ENCODE measurements at places on chromosomes 1 and 21.

DNA sequence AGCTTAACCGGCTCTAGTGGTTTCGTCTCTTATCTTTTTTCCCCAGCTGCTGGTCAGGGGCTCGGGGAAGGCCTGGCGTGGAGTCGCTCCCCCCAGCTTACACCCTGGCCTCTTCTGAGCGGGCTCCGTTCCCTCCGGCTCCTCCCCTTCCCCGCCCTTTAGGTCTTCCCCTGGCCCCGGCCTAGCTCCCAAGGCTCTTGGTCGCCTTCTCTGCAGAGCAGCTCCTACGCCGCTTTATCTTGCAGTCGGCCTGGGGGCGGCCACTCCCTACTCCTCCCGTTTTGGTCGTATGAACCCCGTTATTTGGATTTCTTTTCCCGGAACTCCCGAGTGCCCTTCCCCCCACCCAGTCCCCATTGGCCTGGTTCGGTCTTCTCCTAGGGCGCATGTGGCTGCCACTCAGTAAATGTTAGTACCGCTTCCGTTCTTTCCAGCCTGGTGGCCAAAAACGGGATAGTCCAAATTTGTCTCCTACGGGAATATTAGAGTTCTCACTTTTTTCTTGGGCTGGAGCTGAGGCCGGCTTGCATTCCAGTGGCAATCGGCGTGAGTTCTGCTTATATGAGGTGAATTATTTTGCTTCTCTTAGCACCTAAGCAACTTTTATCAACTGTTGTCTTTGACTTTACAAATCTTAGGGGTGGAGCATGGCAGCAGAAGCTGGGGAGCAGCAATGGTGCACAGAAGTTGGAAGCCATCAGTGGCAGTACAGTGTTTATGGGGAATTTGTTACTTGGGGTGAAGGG lies 467 bp downstream of the THRAP3 start:
- H3K27me3 ChIP-seq, result no peaks in the 10 kb centered on the region
- peak overlapping the region; percentile 100 for H3K27ac ChIP-seq
- DNase-seq, result no peak
- peak overlapping the region; percentile 99 for H3K4me3 ChIP-seq
- peaks cover 22% of the 10 kb centered on the region for H3K4me1 ChIP-seq

DNA sequence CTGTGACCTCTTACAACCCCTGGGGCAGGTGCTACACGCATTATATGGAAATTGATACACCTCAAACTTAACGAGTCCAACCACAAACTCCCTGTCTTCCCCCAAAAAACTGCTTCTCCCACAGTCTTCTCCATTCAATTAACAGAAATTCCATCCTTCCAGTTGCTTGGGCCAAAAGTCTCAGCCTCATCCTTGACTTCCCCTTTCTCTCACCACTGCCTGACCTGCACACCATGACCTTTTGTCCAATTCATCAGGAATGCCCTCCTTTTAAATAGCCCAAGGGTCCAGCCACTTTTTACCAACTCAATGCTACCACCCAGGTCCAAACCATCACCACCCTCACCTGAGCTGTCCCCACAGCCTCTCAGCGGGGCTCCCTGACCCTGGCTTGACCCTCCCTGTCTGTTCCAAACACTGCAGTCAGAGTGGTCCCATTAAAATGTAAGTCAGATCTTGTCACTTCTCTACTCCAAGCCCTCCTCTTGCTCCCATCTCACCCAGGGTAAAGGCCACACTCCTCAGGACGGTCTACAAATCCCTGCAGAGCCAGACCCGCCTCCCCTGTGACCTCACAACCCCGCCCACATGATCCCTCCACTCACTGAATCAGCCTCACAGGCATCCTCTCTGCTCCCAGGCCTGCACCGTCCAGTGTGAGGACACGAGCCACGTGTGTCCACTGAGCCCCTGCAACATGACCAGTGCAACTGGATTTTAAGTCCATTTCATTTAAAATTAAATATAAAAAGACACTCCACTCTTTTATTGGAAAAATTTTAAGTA lies 18.5 kb downstream of the KCNN3 start:
- no peak for DNase-seq
- peaks cover 3% of the 10 kb centered on the region for H3K4me1 ChIP-seq
- H3K4me3 ChIP-seq, result no peak overlapping the region
- H3K27ac ChIP-seq, result no peak overlapping the region
- no peaks in the 10 kb centered on the region for H3K36me3 ChIP-seq

GRCh38 chr21:38955495-38955894 lies 149.8 kb downstream of the ETS2 start:
- H3K4me3 ChIP-seq, result no peak overlapping the region
- H3K27ac ChIP-seq, result no peak overlapping the region
- H3K36me3 ChIP-seq, result no peaks in the 10 kb centered on the region
- H3K4me1 ChIP-seq, result no peaks in the 10 kb centered on the region
- DNase-seq, result no peak

DNA sequence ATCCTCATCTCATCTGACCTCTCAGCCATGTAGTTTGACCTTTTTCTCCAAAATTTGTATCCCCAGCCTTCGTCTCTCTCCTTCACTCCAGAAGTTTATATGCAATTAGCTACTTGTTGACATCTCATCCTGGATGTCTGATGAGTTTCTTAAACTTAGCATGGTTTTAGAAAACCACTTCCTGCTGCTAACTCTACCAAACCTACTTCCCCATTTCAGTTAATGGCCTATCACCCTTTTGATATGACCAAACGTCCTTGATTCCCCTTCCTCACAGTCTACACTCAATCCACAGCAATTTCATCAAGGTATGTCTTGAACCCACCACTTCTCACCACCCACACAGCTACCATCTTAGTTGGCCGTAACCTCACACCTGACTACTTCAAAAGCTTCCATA lies 121.9 kb downstream of the LRRC40 start:
- H3K27me3 ChIP-seq, result no peaks in the 10 kb centered on the region
- H3K4me3 ChIP-seq, result no peak overlapping the region
- no peak overlapping the region for H3K27ac ChIP-seq
- no peak for DNase-seq
- H3K4me1 ChIP-seq, result peaks cover 6% of the 10 kb centered on the region
- no peaks in the 10 kb centered on the region for H3K36me3 ChIP-seq

DNA sequence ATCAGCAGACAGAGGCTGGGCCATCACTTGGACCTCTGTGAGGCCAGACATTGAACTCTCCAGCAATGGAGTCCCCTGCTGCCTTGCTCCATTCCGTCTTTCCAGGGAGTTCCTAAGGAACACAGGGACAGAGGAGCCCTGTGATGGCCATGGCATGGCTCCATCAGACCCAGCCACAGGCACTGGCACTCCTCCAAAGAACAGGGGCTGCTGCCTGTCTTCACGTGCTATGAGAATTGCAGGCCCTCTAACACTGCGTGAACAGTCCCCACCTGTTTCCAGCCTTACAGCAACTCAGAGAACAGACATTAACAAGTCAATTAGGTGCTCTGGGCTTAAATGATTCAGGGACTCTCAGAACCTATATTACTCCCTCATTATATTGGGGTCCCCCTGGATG lies 140.8 kb downstream of the ASTN1 start:
- H3K27me3 ChIP-seq, result peaks cover 2% of the 10 kb centered on the region
- no peaks in the 10 kb centered on the region for H3K4me1 ChIP-seq
- no peak for DNase-seq

DNA sequence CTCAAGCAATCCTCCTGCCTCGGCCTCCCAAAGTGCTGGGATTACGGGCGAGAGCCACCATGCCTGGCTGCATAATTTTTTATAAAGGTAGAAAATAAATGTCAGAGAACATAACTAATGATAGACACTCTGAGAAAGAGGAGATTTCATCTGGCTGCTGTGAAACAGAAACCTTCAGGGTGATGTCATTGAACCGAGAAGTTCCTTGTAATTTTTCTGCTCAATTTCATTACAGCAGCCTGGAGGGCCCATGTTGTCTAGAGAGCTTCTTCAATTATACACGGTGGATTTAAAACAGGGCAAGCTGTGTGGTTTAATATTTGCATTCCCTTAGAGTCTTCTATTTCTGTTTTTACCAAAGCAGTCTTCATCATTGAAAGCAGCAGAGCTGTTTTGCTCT lies 64.3 kb upstream of the MORC3 start:
- peaks cover 34% of the 10 kb centered on the region for H3K36me3 ChIP-seq
- peak; percentile 53 for DNase-seq
- H3K4me1 ChIP-seq, result peaks cover 52% of the 10 kb centered on the region

DNA sequence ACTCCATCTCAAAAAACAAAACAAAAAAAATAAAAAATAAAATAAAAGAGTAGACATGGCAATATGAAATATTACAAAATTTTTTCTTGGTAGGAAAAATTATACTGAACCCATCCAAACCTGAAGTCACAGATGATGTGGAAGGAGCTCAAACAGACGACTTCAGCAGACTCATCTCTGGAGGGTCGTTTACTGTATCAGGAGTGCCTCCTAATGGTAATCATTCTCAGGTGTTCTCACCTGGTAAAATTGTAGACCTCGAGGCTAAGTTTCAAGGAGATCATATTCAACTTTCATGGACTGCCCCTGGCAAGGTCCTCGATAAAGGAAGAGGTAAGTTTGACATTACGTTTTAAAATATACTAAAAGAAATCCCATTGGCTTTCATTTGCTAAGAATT lies 54.3 kb upstream of the SH3GLB1 start:
- H3K36me3 ChIP-seq, result no peaks in the 10 kb centered on the region
- DNase-seq, result no peak
- peaks cover 6% of the 10 kb centered on the region for H3K4me1 ChIP-seq

DNA sequence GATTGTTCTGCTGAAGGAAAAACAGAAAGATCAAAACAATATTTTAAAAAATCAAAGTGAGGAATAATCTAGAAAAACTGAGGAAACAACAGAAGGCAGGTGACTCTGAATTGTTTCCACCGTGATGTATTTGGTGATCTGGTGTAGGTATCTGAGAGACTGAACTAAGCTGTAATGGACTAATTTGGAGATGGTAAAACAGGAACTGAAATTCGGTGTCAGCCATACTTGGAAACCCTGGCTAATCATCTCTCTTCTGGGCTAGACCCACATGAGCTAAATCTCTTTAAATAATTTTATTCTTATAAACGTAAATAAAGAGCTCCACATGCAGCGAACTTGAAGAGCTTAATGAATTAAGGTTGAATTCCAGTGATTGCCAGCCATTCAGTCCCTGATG lies 1226.1 kb downstream of the NCAM2 start:
- DNase-seq, result no peak
- no peaks in the 10 kb centered on the region for H3K36me3 ChIP-seq
- no peaks in the 10 kb centered on the region for H3K27me3 ChIP-seq
- peaks cover 2% of the 10 kb centered on the region for H3K4me1 ChIP-seq
- no peak overlapping the region for H3K27ac ChIP-seq

- H3K27me3 ChIP-seq, result peaks cover 3% of the 10 kb centered on the region
- no peaks in the 10 kb centered on the region for H3K4me1 ChIP-seq
- no peaks in the 10 kb centered on the region for H3K36me3 ChIP-seq
Observed at GRCh38 chr21:31041295-31042079, 3.2 kb upstream of the KRTAP19-8 start.
